ENCODE measurements at places on chromosomes 4 and X.

DNA sequence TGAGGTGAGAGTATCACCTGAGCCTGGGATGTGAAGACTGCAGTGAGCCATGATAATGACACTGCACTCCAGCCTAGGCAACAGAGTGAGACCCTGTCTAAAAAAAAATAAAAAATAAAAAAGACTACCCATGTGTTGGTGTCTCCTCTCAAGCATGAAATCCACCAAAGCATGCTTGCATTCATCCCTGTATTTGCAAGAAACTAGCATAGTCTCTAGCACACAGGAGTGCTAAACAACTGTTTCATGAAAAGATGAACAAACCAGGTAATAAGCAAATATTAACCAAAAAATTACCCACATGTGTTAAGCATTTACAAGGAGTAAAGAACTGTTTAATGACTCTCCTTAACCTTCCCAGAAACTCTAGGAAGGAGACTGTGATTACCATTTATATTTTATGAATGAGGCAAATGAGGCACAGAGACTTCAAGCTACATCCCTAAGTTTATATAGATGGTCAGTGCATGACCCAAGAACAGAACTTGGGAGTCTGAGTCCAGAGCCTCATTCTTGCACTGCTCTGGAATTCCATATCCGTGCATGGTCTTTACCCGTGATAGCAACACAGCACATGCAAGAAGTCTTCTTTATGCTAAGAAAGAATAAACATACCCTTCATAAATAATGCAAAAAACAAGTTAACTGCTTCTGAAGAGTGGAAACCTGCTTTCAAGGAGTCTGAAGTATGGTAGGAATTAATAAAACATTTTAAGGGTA is 186.1 kb upstream of the STS start:
- no peak for DNase-seq

- no peak for DNase-seq
Observed at GRCh38 chr4:108484187-108484586, 136.2 kb upstream of the RPL34 start.

GRCh38 chr4:126973201-126973600 is 659.6 kb upstream of the INTU start:
- no peak for DNase-seq

GRCh38 chr4:156764145-156764544 is 207.5 kb downstream of the PDGFC start:
- DNase-seq, result no peak

GRCh38 chr4:15161439-15161838 is 159.2 kb downstream of the CPEB2 start:
- DNase-seq, result no peak

GRCh38 chrX:46407036-46407752 is 138.0 kb downstream of the ZNF674 start:
- DNase-seq, result no peak

- DNase-seq, result peak; percentile 11
Observed at GRCh38 chr4:152063621-152064240, 302.9 kb upstream of the GATB start.

DNA sequence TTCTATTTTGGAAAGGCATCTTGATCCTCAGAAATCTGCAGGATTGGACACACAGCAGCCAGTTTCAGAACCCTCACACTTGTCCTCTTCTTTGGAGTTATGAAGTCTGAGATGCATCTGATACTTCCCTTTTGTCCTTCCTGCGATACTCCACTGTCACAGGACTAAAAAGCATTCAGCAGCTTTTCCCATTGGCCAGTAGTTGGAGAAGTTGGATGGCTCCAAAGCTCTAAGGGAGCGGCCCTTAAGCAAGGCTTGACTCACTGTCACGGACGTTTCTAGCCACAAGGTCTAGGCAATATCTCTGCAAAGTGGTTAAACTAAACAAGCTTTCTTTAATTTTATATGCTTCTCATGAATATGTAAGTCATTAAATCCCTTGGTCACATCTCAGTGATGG is 417.0 kb downstream of the AFF2 start:
- DNase-seq, result peak; percentile 54

- no peak for DNase-seq
Observed at GRCh38 chrX:10524578-10524977, 95.8 kb downstream of the MID1 start.

DNA sequence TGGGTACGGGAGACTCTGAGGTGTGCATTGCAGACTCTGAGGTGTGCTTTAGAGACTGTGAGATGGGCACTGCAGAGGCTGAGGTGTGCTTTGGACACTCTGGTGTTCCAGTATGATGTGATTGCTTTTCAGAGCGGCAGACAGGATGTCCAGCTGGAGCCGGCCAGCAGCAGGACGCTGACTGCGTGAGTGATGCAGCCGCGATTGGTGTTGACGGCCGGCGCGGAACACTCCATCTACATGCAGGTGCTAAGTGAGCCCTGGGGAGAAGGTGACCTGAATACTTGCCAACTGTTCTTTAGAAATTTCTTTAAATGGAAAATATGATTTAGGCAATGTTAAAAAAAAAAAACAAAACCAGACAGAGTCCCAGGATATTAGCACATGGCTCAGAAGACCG is 103.1 kb upstream of the PPP2R3B start:
- no peak for DNase-seq

DNA sequence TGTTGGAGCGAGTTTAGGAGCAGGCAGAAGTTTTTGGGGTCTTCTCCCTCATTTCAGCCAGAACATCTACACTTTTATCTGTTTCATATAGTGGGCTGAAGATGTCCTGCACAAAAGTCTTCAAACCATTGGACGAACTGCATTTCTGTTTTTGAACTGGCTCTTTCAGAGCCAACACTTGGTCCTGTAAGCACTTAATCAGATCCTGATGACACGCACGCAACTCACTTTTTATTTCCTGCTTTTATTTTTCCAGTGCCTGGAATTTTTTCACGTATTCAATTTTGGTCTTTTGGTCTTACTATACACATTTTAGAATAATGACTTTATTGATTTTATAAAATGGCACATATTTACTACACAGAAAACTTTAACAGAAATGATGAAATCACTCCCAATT is 40.2 kb upstream of the NKX3-2 start:
- DNase-seq, result no peak

GRCh38 chrX:108028854-108029253 is 16.0 kb upstream of the VSIG1 start:
- DNase-seq, result peak; percentile 28

DNA sequence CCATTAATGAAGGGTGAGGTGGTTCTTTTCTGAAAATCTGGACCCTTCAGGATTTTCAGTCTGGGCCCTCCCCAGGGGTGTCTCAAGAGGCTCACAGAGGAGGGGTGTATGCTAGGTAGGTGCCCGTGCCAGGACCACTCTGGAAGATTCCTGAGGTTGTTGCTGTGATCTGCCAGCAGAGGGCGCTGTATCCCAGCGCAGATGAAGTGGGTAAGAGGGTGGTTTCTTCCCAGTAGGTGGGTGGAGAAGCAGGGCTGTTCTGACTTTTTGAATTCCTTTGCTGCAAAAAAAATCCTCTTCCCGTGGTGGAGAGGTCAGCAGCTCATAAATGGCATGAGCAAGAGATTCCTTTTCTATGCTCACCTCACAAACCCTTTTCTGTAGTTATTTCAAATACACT is 51.1 kb downstream of the SCML1 start:
- peak; percentile 37 for DNase-seq

- DNase-seq, result no peak
Observed at GRCh38 chrX:41353985-41354384, 20.0 kb downstream of the DDX3X start.

DNA sequence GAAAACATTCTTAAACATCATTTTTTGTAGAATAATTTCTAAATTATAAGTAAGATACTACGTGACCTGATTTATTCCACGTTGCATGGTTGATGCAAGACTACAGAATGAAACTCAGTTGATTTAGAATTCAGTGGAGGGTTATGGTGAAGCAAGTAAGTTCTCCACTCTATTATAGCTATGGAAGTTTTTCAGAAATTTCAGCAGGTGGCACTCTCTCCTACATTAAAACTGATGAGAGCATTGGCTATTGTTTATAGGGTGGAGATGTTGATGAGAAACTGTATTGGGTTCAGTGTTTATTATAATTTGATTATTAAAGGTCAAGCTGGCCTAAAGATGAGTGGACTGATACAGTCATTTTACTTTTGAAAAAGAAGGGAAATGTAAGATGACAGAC is 88.0 kb downstream of the FNIP2 start:
- DNase-seq, result no peak

Data from inflammatory macrophage treated with lipopolysaccharide for 1 hour (primary cell).